Non-pigmented ciliary epithelial cell (primary cell): ENCODE measurements at places on chromosomes 3 and 15.

GRCh38 chr3:123342631-123343080 is 106.2 kb downstream of the ADCY5 start:
- DNase-seq = no peak

GRCh38 chr15:46773016-46773415 is 944.3 kb upstream of the SEMA6D start:
- no peak for DNase-seq

DNA sequence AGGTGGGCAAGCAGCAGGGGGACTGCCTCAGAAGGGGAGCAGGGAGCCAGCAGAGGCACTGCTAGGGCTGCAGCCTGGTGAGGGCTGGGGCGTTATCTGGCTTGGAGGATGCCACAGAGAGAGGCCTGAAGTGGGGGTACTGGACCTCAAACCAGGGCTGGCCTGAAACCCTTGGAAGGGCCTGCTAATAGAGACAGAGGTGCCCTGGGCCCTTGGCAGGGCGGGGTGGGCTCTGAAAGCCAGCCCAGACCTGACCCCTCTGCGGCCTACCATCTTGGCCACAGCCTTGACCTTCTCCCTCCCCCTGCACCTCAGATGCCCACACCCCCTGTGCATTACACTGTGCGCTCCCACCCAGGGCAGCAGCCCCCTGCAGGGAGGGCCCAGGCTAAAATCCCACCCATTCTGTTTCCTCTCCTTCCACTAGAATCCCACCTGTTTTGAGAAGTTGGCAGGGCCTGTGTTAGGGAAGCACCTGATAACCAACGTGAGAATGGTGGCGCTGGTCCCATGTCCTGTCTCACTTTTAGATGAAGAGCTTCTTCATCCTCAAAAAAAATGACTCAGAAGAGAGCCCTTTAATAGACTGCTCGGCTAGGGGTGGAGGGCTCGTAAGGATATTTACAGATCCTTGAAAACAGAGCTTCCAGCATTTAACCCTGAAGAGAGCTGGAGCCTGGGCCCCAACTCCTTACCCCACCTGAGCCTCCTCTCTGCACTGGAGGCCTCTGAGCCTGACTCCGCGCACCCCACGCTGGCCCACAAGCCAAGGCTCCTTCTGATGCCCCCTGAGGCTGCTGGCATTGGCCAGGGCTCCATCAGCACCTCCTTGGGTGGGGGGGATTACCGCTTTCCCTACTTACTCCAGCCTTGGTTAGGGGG is 29.8 kb downstream of the LOXL1 start:
- DNase-seq = no peak

- DNase-seq = peak; percentile 78
Observed at GRCh38 chr15:56040081-56041035, 46.9 kb upstream of the NEDD4 start.

- DNase-seq = no peak
Observed at GRCh38 chr3:43000387-43000786, 21.3 kb downstream of the GASK1A start.

DNA sequence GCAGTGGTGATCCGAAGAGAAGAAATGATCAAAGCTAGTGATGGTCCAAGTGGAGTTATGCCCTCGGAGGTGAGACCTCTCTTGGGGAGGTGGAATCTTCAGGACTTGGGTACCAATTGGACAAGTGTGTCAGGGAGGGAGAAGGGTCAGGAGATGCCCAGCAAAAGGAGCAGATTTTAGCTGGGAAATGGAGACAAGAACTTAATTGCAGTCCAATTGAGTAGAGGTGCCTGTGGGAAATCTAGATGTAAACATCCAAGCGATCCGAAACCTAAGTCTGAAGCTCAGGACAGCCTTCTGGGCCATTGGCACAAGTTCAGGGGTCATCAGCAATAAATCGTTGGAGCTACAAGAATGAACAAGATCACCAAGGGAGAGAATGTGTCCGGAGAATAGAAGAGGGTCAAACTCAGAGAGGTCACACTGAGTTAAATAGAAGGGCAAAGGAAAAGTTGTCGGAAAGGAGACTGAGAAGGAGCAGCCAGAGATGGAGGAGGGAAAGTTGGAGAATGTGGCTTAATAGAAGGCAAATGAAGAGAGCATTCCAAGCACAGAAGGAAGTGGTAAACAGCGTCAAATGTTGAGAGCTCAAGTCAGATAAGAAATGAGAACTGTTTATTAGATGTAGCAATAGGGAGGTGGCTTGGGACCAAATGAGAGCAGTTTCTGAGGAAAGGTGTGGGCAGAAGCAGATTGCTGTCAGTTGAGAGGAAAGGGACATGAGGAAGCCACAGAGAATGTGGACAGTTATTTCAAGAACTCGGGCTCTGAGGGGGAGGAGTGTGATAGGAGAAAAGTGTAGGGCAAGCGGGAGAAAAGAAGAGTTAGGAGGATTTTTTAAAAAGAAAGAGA is 64.2 kb upstream of the FNDC3B start:
- peak; percentile 76 for DNase-seq

DNA sequence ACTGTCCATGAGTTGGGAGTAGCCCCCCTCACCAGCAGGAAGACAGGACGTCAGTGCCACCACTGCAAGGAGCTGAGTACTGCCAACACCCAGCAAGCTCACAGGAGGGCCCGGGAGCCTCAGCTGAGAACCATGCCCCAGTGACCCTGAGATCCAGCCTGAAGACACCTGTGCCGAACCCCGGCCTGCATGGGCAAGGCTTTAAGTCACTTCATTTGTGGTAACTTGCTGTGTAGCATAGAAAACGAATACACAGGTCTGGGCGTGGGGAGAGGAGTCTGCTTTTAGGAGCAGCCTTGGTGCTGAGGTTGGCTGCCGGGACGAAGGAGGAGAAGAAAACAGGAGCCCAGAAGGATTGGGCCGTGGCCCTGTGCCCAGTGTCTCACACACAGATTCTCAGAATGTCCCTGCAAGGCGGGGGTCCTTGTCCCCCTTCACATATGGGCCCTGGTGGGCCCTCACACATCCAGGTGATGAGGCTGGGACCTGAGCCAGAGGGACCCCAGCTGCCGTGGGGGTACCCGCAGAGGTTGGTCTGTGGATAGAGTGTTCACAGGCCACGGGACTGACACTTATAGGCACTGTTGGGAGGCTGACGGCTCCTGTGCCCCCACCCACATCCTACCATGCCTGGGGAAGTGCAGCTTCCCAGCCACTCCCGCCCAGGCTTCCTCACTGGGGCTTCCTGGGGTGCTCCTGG is 85.3 kb downstream of the PLXNA1 start:
- no peak for DNase-seq

- DNase-seq = no peak
Observed at GRCh38 chr3:153513236-153513635, 351.2 kb downstream of the RAP2B start.

- no peak for DNase-seq
Observed at GRCh38 chr3:43372007-43372740, 85.8 kb downstream of the SNRK start.

DNA sequence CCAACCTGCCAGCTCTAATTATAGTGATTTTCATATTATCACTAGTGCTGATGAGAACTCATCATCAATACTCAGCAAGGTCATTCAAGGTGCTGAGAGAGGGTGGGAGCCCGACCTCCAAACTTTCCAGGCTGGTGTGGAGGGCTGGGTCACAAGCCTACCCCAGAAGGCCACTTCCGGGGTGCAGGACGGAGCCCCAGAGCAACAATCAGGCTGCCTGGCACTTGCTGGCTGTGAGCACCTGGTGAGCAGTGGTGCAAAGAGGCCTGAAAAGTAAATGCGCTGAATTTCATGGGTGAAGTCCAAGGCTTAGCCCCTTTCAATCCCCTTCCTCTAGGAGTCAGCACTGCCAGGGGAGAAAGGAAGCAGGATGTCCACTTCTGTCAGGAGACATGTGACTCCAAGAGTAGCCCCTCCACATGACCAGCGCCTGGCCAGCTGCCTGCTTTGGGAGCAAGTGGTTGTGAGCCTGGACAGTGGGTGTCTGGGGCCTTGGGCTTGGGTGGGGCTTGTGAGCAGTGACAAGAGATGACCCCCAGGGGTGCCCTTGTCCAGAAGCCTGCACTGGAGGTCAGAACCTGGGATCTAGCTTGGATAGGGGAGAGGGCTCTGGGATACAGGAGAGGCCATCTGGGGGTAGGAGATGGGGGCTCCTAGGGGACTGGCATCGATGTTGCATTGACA is 165.0 kb upstream of the TLE3 start:
- no peak for DNase-seq

- DNase-seq = no peak
Observed at GRCh38 chr15:48962662-48963523, 826 bp downstream of the SHC4 start.

GRCh38 chr3:42746455-42747450 is 26.3 kb downstream of the CCDC13 start:
- DNase-seq = no peak

GRCh38 chr15:29322415-29322814 is 52.8 kb upstream of the NSMCE3 start:
- DNase-seq = no peak

GRCh38 chr3:159654183-159655134 is 334.2 kb upstream of the IL12A start:
- DNase-seq = no peak

DNA sequence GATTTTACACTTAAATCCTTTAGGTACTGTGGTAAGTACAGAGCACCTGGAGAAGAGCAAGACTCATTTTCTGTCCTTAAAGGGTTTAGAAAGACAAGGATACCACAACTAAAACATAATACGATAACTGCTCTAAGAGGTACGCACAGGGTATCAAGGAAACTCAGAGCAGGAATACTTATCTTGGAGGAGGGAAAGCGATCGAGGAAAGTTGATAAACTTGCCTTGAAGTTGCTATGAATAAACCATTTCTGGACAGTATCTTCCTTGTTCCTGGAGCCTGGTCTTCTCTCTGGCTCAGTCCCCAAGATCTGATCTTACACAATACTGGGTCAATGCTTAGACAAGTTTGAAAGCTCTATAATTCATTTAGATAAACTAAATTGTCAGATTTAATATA is 17.6 kb upstream of the GATM start:
- no peak for DNase-seq

DNA sequence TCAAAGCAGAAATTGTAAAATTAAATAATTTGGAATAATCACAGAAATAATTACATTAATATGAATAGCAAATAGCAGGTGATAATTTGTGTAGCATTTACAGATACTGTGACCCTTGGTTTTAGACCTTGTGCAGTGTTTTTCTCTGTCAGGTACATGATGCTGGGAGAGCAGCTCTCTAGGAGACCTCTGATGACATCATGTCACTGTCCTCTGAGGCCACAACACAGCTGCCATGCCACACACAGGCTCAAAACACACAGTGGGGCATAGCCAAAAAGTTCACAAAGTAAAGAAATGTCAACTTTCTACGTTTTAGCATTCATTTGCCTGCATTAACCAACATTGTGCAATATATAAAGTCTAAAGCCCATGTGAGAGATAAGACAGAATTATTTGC is 71.8 kb upstream of the ZBTB20 start:
- no peak for DNase-seq

GRCh38 chr3:152071924-152072323 is 196.8 kb upstream of the MBNL1 start:
- no peak for DNase-seq

- DNase-seq = no peak
Observed at GRCh38 chr3:160796813-160797164, 40.8 kb downstream of the PPM1L start.

GRCh38 chr15:89828281-89829145 is 13.9 kb upstream of the ANPEP start:
- DNase-seq = no peak

DNA sequence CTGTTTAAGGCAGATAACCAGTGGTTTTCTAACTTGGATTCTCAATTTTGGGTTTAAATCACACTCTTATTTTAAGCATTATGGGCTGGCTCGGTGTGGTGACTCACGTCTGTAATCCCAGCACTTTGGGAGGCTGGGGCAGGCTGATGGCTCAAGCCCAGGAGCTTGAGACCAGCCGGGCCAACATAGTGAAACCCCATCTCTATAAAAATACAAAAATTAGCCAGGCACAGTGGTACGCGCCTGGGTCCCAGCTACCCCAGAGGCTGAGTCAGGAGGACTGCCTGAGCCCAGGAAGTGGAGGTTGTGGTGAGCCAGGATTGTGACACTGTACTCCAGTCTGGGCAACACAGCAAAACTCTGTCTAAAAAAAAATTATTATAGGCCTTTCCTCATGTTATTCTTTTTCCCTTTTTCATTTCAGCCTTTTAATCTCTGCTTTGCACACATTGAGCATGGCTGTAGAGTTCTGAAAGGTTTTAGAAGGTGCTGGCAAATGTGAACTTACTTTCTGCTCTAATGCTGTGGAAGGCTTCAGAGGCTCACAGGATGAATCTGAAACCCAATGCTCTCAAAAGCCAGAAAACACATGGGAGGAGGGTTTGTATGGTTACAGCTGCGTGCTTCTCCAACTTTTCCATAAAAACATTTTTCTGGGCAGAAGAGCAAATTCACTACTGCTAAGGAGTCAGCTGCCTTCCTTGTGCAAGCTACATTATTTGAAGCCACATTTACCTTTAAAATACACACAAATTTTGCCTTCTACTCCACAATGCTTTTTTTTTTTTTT is 32.5 kb downstream of the CHAC1 start:
- DNase-seq = no peak

DNA sequence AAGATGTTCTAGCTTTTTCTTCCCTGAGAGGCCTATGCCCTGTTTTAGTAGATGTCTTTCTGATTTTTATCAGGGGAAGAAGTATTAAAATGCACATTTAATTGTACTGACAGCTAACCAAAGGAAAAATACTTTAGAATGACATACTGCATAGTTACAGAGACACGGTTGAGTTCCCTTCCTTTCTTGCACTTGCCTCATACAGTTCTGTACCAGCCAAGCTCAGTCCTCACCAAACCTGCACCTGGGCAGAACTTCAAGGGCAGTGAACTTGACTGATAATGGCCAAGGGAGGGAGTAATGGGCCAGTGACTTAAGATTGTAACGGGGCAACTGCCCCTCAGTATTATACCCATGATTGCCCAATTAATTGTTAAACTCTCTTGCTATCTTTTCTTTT is 34.1 kb upstream of the RASGRP1 start:
- DNase-seq = no peak

DNA sequence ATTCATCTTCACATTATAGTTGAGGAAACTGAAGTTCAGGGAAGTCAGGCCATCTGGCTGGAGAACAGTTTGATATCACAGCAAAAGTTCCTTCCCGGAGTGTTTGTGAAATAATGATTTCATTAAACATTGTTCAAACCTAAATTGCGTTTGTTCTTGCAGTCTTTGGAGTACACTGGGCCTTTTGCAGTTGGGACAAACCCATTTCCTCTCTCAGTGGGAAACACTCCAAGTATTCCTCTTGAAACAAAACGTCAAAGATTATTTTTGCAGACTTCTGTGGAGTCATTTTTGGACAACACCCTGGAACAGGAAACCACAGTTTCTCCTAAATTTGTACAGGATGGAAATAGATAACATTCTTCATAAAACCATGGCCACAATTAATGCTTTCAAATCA is 287.5 kb downstream of the PTPRG start:
- peak; percentile 23 for DNase-seq

DNA sequence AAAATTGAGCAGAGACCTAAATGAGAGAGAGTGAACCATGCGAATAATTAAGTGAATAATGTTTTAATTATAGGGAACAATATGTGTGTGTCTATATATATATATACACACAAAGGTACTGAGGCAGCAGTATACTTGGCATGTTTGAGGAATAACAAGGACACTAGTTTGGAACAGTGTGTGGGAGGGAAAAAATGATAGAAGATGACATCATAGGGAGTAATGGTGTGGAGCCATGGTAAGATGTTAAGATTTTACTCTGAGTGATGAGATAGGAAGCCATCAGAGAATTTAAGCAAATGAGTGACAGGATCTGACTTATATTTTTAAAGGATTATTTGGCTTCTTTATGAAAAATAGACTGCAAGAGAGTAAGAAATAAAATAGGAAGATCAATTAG is 29.1 kb downstream of the DTWD1 start:
- DNase-seq = no peak
